ENCODE measurements at places on chromosomes 4 and X.

- no peak for DNase-seq
Observed at GRCh38 chr4:13615161-13615560, 12.4 kb downstream of the BOD1L1 start.

DNA sequence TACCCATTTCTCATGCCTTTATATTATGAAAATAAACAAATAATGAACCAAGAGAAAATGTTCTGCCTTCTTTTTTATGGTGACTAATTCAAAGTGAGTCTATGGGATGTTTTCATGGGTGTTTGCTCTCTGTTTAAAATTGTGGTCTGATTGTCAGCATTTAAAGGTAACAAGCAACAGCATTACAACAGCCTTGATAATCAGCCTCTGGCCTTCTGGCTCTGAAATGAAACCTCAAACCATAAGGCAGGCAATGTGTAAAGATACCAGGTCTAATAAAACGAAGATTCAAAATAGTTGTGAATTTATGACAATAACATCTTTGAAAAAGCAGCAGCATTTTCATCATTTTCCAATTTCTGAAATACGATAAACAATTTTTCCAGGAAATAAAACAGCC is 63.7 kb downstream of the FAM13A start:
- DNase-seq, result no peak

DNA sequence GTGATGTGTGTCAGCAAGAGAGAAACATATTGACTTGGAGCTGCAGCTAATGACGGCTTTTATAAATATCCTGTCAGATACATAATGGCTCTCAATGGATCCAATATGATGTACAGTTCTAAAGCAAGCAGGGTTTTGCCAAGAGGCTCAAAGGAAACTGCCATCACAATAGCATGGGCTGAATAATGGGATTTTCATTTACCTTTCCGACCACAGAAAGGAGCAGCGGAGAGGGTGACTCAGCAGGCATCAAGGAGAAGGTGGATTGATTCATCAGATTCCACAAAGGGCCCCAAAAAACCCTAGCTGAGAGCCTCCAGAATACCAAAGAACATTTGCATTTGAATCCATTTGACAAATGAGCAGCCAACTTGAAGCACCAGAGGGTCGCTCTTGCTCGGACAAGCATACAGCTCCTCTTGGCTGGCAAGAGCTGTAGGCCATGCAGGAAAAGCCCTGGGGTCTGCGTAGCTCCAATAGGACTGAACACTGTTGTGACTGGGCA is 355.7 kb upstream of the NOCT start:
- no peak for DNase-seq

- DNase-seq, result no peak
Observed at GRCh38 chr4:10173037-10173753, 56.6 kb upstream of the WDR1 start.

GRCh38 chrX:142060191-142060590 is 144.9 kb downstream of the MAGEC2 start:
- DNase-seq, result no peak

DNA sequence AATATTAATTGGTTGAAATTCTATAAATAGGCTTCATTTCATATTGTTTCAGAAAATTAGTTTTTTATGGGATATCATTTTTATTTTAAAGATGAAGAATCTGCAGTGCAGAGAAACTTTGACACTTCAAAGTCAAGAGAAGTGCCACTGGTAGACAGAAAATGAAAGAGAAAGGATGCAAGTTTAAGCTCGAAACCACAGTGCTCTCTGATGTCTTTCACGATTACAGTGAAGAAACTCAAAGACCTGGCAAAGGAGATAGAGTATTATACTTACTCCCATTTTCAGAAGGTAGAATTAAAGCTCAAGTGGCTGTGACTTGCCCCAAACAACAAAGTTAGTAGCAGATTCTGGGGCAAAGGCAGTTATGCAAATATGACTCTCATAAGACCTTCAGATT is 745.4 kb downstream of the TECRL start:
- DNase-seq, result no peak

- no peak for DNase-seq
Observed at GRCh38 chrX:68179355-68179754, 253.9 kb downstream of the OPHN1 start.

GRCh38 chr4:41156574-41156973 is 57.8 kb downstream of the APBB2 start:
- DNase-seq, result no peak

DNA sequence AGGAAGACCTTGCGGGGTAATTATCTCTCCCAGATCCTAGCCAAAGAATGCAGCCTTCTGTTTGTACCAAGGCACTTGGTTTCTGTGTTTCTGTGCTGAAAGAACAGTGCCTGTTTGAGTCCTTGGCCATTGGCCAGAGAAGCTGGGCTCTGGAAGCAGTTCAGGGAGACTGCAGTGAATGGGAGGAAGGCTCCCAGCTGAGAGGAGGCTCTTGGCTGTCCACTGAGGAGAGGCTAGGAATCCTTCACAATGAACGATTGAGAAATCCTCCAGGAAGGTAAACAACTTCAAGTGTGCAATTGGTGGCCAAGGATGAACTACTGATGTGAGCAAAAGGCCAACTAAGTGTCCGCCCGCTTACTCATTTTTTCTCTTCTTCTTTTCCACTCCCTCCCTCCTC is 61.3 kb downstream of the HS3ST1 start:
- no peak for DNase-seq

All from effector CD8-positive, alpha-beta T cell (primary cell).